ENCODE measurements at places on chromosomes 1 and 21. TPM values are rescaled to one million over a fixed set of nuclear protein-coding genes. Genes with fewer than 3 reads are reported as not detected.
A peak's percentile ranks its signal among the peaks of the same experiment; 100 is the strongest.

The HSD3B1 gene
- not detected for total RNA-seq

DNA sequence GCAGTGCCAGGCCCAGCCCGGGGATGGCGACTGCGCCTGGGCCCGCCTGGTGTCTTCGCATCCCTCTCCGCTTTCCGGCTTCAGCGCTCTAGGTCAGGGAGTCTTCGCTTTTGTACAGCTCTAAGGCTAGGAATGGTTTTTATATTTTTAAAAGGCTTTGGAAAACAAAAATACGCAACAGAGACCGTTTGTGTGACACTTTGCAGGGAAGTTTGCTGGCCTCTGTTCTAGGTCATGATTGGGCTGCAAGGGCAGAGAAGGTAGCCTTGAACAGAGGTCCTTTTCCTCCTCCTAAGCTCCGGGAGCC is 719 bp downstream of the SOD1 start:
- DNase-seq, result no peak

GRCh38 chr1:78619803-78620579 is at the start of gene IFI44L:
TSS of gene IFI44L (plus strand) at chr1:78620448. CDS start at chr1:78627916, 7,468 bp downstream.
- DNase-seq, result peak; percentile 63

The GREM2 gene
- total RNA-seq, result not detected

DNA sequence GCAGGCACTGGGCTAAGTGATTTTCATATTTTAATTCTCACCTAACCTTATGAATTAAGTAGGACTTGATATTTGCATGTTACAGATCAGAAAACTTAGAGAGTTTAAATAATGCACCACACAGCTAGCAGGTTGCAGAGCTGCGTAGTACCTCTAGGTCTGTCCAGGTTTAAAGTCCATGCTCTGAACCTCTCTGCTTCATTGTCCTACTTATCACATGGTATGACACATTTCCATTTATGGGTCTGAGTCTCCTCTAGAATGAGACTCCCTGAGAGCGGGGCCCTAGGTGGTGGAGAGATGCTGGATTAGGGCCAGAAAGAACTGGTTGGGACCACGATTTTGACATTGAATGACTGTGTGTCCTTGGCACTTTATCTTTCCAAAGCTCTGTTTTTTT is 102.5 kb upstream of the USP24 start:
- no peak for DNase-seq

DNA sequence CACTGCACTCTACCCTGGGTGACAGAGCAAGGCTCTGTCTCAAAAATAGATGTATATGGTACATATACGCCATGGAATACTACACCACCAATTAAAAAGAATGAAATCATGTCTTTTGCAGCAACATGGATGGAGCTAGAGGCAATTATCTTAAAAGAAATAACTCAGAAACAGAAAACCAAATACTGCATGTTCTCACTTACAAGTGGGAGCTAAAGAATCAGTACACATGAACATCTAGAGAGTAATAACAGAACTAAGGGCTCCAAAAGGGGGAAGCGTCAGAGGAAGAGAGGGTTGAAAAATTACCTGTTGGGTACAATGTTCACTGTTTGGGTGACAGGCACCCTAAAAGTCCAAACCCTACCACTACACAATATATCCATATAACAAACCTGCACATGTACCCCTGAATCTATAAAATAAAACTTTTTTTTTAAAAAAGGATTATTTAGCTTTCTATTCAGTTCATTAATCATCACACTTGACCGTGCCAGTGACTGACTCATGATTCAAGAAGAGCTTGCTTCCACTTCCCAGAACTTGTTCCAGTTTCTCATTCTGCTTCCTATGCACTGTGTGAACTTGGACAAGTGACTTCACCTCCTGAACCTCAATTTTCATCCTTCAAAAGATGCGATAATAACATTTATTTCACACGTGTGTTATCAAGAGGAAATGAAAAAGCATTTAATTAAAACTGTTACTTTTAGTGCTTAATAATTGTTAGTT is 109.6 kb downstream of the PLPP3 start:
- DNase-seq, result no peak

- no peak for DNase-seq
Measured at GRCh38 chr1:71304125-71304524, 223.3 kb upstream of the ZRANB2 start.

The LCE1B gene
- not detected for total RNA-seq

The NTMT2 gene
- total RNA-seq, result not detected

The UBASH3A gene
- 38.7 TPM for total RNA-seq

DNA sequence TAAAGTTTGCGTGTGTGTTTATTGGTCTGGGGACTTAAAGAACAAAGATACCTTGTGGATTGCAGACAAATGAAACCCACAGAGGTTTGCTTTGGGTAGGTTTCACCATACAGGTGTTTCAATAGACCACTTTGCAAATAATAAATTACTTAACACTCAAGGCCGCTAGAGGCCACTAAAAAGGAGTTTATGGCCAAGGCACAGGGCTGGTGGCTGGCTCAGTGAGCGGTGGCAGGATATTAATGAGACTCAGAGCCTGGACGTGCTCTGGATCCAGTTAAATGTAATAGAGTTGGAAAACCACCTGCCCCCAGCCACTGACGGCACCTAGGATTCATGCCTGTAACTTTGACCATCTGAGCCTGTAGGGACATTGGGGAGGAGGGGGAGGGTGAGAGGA is 44.5 kb downstream of the LRRC38 start:
- no peak for DNase-seq

The SLC16A1 gene
- 75.8 TPM for total RNA-seq

DNA sequence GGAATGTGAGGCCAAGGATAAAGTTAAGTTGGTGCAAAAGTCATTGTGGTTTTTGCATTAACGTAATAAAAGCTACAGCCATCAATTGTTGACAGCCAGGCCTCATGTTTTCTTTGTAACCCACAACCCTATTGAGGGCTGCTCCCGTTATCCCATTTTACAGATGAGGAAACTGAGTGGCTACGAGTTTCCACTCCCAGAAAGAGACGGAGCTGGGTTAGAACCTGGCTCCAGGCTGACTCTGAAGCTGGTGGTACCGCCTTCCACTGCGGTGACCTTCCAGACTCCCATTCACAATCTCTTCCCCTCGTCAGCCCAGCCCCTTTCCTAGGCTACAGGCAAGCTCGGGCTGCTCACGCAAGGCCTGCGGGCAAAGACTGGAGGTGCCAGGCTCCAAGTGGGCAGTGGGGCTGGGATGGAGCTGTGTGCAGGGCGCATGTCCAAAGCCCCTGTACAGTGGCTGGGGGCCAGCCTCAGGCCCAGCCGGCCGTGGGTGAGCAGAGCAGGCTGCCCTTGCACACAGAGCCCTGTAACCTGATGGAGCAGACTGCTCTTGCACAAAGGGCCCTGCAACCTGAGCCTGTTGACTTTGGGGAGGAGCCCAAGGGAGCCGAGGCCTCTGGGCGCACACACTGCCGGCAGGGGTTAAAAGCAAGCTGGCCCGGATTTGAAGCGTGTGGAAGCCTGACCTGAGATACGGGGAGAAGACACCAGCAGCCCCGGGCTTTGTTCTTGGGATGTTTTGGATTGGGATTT is 97.4 kb upstream of the TMPRSS2 start:
- no peak for DNase-seq

The HCRTR1 gene
- total RNA-seq, result not detected

The TSTD1 gene
- 46.1 TPM for total RNA-seq

The CD5L gene
- not detected for total RNA-seq

The CFHR1 gene
- not detected for total RNA-seq

The RGS16 gene
- total RNA-seq, result 58.9 TPM

DNA sequence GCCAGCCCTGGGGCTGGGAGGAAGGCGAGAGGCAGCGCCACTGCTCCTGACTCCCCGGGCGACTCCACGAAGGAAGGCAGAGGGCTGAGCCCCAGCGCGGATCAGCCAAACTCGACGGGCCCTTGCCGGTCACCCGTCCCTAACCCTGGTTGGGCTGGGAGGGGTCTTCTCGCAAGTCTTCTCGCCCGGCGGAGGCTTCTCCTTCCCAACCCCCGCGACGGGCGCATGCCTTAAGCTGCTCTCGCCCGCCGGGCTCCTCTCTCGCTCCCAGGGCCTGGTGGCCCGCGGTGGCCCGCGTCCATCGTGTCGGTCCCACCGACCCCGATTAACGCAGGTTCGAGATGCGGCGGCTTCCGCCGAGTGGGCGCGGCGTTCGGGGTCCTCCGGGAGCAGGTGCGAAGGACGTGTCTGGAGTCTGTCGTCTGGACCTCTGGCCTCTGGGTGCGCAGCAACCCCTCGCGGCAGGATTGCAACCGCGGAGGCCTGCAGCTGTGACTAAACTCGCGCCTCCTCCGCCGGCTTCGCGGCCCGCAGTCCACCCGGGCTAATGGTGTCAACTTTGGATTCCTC is 29.0 kb upstream of the PPM1J start:
- no peak for DNase-seq

DNA sequence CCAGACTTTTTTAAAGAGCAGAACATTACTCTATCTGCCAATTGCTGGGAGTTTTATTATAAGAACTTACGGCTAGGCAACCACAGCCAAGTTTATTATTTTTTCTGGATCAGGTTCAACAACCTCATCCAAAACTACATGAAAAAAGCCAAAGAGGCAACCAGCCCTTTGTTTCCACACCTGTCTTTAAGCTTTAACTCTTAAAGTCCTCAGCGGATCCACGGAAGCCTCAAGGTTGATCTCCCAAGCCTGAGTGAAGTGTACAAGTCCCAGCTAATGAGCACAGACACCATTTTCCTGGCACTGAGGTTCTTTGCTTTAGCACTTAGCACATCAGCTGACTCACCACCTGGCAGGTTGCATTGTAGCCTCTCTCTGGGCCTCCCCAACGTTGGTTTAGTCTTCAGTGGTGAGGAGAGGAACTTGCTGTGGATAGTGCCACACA is 143.1 kb downstream of the TGFBR3 start:
- DNase-seq, result no peak

DNA sequence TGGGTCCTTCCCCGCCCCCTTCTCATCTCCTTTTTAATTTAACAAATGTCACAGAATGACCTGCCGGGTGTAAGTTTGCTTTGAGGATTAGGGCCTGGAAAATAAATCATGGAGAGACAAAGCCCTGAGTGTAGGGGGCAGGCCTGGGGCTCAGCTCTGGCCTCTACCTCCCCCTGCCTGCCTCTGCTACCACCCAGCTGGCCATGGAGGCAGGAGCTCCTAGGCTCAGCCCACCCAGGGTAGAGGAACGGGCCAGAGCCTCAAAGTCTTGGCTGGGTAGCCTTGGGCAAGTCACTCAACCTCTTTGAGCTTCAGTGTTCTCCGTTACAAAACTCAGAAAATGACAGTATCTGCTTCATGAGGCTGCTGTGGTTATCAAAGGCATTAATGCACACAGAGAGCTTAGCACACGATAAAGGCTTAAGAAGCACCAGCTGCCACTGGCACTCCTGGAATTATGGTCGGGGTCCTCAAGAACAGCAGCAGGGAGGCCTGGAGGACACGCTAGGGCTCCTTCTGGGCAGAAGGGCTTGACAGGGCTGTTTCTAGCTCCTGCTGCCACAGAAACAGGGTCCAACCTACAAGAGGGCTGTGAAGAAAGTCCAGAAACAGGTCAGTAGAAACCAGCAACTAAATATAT is 39.0 kb downstream of the LRP8 start:
- DNase-seq, result no peak

The FCAMR gene
- not detected for total RNA-seq

The RIPPLY3 gene
- not detected for total RNA-seq

DNA sequence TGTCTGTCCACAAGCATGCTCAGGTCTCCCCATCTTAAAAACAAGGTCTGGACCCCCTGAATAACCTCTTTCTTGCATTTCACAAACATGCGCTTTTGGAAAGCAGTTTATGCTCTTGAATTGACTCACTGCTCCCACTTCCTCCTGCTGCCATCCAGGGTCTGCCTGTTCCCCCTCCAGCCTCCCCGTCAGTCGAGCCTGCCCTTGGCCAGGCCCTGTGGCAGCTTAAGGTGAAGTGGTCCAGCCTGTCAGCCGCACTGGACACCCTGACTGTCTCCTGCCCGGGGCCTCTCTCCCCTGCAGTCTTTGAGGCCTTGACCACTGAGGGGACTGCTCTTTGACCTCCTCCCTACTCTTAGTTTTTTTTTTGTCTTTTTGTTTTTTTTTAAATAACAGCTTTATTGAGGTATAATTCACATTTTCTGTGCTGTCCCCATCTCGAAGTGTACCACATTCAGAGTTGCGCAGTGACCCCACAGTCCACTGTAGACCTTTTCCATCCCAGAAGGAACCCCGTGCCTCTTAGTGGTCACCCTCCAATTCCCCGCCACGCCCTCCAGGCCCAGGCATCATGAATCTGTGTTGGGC is 18.3 kb downstream of the GPR137B start:
- DNase-seq, result no peak

- DNase-seq, result no peak
Measured at GRCh38 chr1:16380868-16381267, 13.8 kb downstream of the SZRD1 start.

DNA sequence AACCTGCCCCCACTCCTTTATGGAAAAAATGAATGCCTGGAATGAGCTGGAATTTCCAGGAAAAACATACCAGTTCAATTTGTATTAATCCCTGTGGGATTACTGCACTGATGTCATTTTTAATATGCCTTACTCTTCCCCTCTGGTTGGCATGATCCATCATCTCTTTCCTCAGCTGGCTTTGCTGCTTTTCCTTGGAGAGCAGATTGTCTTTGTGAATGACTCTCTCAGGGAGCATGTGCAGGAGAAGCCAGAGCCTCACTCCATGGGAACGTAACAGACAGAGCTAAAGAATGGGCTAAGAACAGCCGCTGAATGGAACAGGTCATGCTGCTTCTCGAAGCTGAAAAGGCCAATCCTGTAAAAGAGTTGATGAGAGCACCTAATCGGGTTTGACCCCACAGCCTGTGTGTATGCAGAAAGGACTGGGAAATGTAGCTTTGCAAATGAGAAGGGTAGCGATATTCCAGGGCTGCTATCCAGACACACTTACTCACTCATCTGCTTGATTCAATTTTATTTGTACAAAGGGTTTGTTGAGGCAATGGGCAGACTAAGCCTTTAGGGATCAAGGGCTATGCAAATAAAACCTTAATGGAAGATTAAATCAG is 20.7 kb downstream of the PHC2 start:
- DNase-seq, result no peak

- no peak for DNase-seq
Measured at GRCh38 chr1:53559391-53559815, 100.2 kb downstream of the DMRTB1 start.

The NSL1 gene
- total RNA-seq, result 42.0 TPM

- no peak for DNase-seq
Measured at GRCh38 chr1:85224734-85225623, 24.2 kb upstream of the SYDE2 start.

- DNase-seq, result no peak
Measured at GRCh38 chr1:182050481-182051448, 10.7 kb downstream of the ZNF648 start.

DNA sequence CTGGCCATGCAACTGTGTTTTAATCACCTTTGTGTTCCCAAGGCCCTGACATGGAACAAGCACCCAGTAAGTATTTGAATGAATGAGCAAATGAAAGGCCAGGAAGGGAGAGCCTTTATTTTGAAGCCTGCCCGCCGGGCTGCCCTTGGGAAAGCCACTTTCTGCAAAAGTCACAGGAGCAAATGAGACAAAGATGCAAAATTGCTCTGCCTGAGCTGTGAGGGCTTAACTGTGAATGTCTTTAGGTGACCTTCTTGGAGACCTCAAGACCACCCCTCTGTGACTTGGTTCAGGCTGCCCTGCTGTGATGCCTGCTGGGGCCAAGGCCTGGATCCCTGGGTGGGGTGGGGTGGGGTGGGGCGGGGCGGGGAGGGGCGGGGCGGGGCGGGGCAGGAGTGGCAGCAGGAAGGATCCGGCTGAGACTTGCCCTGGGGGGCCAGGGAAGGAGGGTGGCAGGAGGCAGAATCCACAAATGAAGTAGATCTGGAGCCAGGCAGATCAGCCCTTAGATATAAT is 54.0 kb downstream of the RUNX3 start:
- no peak for DNase-seq

- no peak for DNase-seq
Measured at GRCh38 chr1:197393105-197393504, 125.1 kb downstream of the CRB1 start.

- no peak for DNase-seq
Measured at GRCh38 chr1:246146804-246147523, 360.1 kb downstream of the SMYD3 start.

Measured in CD8-positive, alpha-beta memory T cell (primary cell).